ENCODE measurements at places on chromosomes 1 and 21. TPM values are rescaled to one million over a fixed set of nuclear protein-coding genes. Genes with fewer than 3 reads are reported as not detected.

The PRAMEF14 gene
- not detected for total RNA-seq

The STK40 gene
- total RNA-seq: 29.2 TPM

The FAM163A gene
- total RNA-seq: not detected

The PTGFR gene
- total RNA-seq: 3.6 TPM

The TAF12 gene
- 36.3 TPM for total RNA-seq

The DDR2 gene
- total RNA-seq: 52.7 TPM

The C8B gene
- total RNA-seq: not detected

The SERPINC1 gene
- total RNA-seq: 0.34 TPM

The TNNI3K gene
- total RNA-seq: not detected

The UBASH3A gene
- total RNA-seq: not detected

The SLC30A2 gene
- total RNA-seq: not detected

The OR2L2 gene
- total RNA-seq: not detected
